ENCODE measurements at places on chromosomes 2 and 18.

DNA sequence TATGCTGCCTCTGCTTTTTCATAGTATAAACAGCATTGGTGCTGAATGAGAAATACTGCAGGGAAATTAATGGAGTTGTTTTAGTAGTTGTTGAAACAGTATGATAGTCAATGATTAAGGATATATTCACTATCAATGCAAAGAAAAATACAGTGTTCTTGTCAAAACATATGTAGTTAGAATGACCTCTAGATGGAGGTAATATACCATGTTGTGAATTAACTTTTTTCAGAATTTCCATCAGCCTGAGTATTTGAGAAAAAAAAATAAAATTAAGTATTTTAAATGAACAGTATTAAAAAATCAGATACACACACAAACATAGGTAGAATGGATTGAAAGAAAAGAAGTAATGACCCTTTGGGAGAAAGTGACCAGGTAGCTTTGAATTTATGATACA lies 59.5 kb downstream of the RMDN2 start:
- no peak for DNase-seq

DNA sequence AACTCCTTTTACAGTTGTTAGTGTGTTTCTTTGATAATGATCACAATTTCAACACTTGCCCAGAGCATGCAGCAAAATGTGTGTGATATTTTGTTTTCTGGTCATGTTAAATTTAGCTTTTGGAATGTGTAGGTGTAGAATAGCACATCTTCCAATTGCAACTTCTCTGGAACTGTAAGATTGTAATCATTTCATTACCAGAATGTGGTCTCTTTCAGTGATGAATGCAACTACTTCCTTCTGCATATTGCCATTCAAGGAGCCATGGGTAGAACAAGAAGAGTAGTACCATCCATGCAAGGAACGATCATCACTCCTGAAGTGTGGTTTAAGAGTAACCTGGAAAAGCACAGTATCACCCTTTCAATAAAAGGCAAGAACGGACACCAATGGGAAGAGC lies 548.8 kb upstream of the ZNF804A start:
- DNase-seq, result no peak

DNA sequence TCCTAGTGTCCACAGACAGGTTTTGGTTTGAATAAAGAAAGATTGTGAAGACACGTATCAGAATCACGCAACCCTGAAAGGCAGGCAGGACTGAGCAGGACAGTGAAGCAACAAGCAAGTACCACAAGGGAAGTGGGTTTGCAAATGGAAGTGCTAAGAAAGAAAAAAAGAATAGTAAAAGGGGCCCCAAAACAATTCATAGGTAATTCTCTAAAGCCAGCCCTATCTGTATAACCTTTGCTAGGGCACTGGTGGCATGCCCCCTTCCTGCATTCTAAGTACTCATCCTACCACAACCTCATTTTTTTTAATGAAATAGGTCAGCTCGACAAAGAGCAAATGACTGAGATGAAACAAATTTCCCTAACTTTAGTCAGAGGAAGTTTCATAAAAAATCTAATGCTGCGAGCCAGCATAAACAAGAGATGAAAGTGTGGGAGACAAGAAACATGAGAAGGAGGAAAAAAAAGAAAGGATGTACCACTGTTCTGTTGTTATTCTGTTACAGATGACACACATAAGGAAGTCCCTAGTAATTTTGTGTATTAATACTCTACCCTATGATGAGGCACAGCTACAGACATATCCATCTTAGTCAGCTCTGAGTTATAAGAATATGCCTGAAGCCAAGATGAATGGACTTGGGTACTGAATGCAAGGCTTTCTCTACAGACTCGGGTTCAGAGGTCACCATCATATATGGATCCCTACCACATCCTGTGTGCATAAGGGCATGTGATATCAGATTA lies 32.2 kb downstream of the IKZF2 start:
- peak; percentile 29 for DNase-seq

DNA sequence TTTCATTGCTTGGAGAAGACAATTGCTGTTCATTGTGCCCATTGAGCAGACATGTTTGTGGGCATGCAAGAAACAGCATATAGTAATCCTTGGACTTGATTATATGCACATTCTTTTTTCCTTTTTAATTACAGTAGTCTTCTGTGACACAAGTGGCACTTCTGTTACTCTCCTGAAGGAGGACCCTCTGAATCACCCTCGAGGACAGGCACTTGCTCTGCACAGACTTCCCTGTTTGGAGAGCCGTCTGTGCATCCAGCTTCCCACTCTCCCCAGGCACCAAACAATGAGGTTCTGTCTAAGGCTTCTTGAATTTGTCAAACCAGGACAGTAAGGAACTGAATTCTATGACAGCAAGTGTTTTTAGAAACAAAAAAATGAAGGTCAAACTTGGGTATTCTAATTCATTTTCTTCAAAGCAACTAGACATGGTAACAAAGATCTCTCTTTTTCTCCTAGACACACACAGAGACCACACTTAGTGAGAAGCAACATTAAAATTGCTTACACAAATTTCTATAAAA lies 844.6 kb upstream of the ID2 start:
- DNase-seq, result no peak

GRCh38 chr2:147161746-147162145 lies 683.1 kb upstream of the ACVR2A start:
- DNase-seq, result no peak

Measured in GM13977 (cell line).